ENCODE measurements at places on chromosomes 16 and 17. TPM values are rescaled to one million over a fixed set of nuclear protein-coding genes. Genes with fewer than 3 reads are reported as not detected.
A peak's percentile ranks its signal among the peaks of the same experiment; 100 is the strongest.

GRCh38 chr16:8936421-8936820 is 27.3 kb downstream of the USP7 start:
- peak; percentile 68 for DNase-seq

Gene TEX14
- polyA plus RNA-seq: 0.02 TPM

Gene NPIPB2
- 4.7 TPM for polyA plus RNA-seq

- no peak for DNase-seq
Measured at GRCh38 chr17:47214931-47215330, 5.8 kb downstream of the MYL4 start.

DNA sequence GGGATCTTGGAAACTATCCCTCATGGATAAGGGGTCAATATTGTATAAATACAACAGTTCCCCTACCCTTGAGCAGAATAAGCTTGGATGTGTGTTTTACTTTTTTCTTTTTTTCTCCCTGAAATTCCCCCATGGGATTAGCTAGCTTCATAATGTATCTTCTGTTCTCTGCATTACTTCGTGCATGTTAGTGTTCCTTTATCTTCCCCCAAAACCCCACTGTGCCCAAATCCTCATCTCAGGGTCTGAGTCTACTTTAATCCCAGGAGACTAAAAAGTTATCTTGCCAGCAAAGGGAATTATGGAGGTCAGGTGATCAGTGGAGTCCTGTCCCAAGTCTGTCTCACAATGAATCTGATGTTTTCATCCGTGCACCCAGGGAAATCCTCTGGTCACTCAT is 217.5 kb upstream of the CNTNAP4 start:
- no peak for DNase-seq

DNA sequence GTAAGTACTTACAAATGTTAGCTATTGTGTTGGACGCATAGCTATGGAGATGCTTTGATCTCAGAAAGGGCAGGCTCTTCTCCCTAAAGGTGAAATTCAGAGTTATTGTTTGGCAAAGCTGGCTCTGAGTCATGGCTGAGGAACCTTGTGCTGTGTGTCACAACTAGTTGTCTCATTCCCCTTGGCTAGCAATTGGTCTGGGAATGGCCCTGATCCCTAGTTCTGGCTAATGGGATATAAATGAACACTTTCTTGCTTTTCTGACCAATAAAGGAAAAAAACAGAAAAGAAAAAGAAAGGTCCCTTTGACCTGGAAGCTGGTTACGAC is 210.6 kb downstream of the MAP2K4 start:
- DNase-seq: no peak

DNA sequence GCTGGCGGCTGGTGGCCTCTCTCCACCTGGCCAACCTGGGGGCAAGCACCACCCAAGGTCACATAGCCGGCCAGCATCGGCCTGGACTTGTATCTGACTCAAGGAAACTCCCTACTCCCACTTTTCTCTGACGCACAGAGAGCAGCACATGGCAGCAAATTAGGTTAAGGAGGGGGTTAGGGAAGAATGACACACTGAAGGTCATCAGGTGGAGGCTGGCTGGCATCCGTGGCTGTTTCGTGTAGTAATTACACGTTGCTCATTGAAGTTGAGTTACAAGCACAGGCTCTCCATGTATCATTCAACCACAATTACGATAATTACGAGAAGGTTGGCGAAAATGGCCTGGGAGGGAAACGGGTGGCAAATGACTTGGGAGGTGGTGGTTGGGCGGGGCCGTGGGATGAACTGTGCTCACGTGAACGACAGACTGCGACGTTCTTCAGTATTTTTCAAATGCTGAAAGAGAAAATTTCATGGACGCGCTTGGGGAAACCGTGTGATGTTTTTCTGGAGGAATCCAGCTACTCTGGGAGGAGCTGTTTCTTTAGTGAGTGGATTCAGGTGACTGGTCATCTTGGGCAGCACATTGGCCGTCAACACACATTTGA is 4.0 kb upstream of the METRNL start:
- DNase-seq: no peak

DNA sequence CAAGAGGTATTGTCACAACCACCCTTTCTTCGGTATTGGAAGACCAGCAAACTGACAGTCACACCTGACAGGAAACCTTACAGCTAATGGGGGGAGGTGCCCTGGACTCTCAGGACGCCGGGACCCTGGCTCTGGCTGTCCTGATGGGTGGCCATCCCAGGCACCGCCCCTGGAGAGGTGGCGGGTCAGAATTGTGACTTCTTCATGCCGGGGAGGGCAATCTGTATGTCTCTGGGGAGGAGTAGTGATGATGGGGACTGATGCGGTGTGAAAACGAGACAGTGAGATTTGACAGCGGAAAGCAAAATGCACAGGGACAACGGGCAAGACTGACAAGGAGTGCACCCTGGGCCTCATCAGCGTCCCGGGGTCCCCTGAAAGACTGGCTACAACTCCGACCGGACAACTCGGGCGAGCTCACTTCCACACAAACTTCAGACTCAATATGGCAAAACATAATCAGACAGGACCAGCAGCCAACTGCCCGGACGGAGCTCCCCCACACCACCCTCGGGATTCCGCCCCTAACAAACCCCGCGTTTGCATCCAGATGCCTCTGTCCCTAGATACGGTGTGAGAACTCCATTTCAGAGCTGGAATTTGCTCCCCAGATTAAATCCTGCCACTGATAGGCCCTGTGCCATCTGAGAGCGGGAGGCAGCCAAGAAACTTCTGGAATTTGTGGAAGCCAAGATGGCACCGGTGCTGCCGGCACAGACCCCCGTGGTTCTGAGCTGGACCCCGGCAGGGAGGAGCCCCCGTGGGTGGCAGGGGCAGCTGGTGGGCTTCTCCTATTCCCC is 83.6 kb upstream of the CREBBP start:
- no peak for DNase-seq

Gene SLC16A13
- polyA plus RNA-seq: 2.5 TPM

Gene TLCD3B
- 3.8 TPM for polyA plus RNA-seq

DNA sequence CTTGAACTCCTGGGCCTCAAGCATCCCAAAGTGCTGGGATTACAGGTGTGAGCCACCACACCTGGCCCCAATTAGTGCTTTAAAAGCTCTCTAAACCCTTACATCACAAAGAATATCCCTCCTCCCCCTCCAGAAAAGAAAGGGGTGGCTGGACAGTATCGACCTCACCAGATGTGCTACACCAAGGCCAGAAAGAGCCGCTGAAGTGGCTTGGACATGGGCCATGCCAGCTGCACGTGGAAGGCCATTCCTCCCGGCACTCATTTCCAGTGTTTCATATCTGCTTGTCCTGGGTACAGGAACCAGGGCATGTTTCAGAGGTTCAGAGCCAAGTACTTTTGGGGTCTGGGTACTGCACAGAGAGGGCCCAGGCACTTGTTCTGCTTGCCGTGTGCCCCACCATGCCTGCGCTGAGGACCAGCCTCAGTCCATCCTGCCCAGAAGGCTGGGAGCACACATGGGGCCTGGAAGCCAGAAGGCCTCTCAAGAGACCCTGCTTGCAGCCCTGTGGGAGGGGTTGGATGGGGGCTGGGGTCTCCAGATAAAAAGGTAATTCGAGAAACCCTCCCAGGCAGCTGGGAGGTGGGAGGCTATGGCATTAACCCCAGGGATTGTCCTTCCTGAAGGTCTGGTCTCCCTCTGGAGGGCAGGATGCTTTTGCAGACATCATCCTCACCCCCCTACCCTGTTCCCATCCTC is 3.5 kb upstream of the SRRM2 start:
- DNase-seq: no peak

- no peak for DNase-seq
Measured at GRCh38 chr16:88929091-88929445, 47.9 kb downstream of the CBFA2T3 start.

Gene OTOP2
- not detected for polyA plus RNA-seq

- DNase-seq: no peak
Measured at GRCh38 chr17:42632949-42633444, 23.5 kb downstream of the TUBG1 start.
